Activated CD4-positive, alpha-beta T cell treated with anti-CD3 and anti-CD28 coated beads, Interleukin-2, Interleukin-6, amounts not matched to agents 100 ng/mL and 50 ng/mL, durations not matched to agents 16 hours and 8 hours (primary cell): ENCODE measurements at places on chromosomes 3 and 15.

DNA sequence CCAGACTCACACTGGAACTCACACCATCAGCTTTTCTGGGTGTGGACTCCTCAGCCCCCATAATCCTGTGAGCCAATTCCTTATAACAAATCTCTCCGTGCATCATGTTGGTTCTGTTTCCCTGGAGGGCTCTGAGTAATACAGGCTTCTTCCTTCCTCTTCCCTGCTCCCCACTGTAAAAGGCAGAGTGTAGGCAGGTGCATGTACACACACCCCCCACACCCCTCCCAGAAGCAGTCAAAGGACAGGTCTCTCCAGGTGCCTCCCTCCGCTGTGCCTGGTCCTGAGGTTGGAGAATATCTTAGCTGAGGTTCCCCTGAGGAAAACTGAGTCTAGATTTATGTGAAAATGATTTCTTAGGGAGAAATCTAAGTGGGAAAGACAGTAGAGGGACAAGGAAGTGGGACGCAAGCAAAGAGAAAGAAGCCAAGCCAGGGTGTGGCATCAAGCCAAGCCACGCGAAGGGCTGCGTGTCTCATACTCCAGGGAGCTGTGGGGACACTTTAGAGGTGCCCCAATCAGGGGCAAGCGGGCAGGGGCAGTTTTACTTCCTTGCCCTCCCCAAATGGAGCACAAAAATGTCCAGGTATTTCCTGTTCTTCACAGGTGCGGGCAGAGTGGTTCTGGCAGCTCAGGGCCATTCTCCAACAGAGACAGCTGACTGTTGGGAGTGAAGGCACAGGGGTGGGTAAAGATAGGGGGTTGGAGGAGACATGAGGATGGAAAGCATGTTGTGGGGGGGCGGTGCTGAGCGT, 86.6 kb downstream of the HMG20A start:
- DNase-seq = no peak

DNA sequence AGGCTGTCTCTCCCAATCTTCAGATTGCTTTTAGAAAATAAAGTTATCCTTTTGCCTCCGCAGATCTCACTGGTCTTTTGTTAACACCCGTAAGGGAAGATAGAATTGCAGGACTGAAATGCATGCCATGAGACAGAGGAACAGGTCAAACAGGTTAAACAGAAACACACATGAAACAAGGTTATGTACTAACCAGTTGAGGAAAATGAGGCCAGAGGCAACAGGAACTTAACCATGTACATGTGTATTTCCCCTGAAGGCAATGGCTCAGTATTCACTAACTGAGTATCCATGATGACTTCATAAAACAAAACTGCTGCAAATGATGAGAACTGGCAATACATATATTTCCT, 169.1 kb upstream of the NSMCE3 start:
- no peak for DNase-seq

DNA sequence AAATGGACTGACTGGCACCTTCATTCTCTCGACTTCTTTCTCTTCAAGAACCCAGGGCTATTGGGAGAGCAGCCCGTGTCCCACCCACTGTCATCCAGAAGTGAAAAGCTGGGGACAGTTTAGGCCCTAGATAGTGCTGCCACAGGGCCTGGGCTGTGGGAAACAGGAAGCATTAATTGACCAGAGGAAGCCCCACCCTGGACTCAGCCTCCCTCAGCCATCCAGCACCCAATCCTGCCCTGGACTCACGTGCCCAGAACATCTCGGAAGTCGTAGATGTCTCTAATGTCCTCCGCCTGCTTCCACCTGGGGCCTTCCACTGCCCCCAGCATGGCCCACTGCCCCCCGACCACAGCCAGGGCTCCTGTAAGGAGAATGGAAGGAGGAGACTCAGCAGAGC, 2.3 kb downstream of the CAMK1 start:
- DNase-seq = no peak

DNA sequence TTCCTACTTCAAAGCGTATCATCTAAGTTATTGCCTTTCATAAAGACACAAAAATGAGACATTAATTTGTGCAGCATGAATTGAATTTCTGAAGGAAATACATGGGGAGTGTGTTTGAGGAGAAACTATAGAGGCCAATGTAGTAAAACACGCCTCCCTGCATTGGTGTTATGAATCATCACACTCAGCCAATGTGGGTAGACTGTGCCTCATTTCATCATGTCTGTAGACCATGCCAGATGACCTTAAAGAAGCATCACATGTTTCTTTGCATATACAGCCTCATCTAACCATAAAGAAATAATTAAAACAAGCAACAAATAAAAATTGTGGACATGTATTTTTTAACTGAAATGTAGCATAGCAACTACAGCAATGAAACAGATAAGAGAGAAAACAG, 486.0 kb upstream of the ADAMTS9 start:
- no peak for DNase-seq

DNA sequence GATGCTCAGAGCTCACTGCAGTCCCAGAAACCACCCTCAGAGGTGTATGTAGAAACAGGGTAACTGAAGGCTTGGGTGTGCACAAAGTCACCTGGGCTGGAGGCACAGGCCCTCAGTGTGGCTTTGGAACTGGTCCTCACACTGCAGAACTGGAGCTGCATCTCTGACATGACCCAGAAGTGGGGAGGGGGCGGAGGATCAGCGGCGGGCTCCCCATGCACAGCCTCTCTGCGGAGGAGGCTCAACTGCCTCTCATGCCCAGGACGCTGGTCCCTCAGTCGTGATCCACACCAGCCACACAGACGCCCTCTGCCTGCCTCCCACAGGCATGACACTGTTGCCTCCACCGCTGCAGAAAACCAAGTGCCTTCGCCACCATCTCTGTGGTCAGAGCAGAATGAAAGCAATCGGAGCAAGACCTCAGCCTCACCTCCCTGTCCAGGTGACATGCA, 73.7 kb downstream of the TM2D3 start:
- DNase-seq = peak; percentile 33

DNA sequence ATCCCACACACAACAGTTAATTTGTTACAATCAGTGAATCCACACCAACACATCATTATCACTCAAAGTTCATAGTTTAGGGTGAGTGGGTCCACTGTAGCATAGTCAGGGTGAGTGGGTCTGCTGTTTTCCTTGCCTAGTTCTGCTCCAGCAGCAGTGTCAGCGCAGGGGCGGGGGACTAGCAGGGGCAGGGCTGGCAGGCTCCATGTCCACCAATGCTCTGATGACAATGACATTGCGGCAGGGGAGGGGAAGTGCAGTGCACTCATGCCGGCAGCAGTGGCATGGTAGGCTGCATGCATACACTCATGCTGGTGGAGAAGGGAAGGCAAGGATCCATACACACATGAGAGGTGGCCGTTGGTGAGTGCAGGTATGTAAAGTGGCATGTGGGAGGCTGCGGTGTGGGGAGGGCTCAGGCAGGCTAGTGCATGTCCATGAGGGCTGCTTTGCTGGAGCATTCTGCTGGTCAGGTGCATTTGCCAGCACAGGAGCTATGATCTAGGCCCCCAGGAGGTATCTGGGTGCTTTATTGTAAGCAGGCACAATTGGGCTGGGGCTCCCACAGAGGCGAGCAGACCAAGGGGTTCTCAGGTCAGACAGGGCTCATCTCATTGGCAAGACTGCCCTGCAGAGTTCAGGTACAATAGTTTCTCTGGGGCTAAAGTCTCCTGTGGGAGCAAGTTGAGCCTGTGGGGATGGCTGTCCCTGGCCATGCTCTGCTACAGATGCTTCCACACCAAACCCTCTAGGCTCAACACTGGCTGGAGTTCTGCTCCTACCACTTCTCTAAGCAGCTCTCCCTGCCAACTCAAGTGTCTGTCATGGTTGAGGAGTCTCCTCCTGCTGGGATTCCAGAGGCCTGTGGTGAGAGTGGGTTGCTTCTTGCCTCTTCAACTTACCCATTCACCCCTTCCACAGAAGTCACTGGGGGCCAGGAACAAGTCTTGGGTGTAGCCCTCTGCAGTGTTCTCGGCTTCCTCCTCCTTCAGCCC, 81.3 kb downstream of the KCNAB1 start:
- DNase-seq = no peak

DNA sequence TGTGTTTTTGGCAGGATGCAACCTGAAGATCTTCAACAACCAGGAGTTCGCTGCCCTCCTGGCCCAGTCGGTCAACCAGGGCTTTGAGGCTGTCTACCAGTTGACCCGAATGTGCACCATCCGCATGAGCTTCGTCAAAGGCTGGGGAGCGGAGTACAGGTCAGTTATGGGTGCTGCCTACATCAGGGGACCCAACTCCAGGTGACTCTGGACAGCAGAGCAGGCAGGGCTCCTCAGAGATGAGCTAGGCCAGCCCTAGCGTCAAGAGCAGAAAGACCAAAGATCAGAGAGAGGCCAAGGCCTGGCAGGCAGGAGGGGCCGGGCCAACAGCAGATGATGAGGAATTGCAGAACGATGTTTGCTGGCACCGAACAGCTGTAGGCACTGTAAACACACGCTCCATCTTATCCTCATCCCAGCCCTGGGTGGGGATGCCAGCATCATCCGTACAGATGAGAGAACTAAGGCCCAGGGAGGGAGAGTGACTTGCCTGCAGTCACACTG, 67.1 kb downstream of the AAGAB start:
- no peak for DNase-seq

GRCh38 chr3:2354702-2355101, 256.0 kb downstream of the CNTN4 start:
- DNase-seq = no peak

- DNase-seq = no peak
Observed at GRCh38 chr3:249587-250262, 53.2 kb downstream of the CHL1 start.

DNA sequence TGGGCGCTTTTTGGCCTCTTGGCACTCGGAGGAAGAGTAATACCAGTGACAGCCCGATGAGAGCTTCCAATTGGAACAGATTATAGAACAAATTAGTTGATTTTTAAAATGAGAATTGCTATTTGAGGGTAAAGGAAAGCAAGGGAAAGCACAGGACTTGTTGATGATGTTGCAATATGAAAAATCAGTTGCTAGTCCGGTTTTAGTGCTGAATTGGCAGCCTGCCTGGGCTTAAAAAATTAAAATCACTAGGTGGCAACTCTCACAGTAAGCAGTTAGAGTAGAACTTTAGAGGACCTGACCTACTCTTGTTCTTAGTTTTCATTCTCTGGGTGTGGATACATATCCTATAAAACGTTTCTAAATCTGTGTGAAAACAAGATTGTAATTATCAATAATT, 2.1 kb upstream of the SCAANT1 start:
- no peak for DNase-seq

GRCh38 chr3:196471551-196471950, 32.0 kb downstream of the RNF168 start:
- DNase-seq = no peak

DNA sequence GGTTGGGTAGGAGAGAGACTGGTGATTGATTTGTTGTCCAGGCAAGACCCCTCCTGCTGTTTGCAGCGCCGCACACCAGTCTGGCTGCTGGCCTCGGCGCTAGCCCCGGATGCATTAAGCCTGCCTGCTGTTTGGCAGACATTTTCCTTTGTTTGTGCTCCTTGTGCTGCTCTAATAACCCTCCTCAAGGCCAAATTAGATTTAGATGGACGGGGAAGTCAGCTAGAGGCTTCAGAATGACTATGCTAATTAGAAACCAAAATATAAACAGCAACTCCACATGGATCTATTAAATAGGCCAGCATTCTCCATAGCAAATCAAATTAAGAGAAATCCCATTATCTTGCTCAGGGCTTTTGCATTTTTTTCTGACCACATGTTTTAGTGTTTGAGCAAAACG, 445.2 kb downstream of the SQOR start:
- no peak for DNase-seq

GRCh38 chr15:74172701-74173379, 670 bp upstream of the ISLR start:
- DNase-seq = no peak

GRCh38 chr3:98531622-98532274, at the start of gene GPR15:
TSS of gene GPR15 (plus strand) at chr3:98531978. CDS start at chr3:98532034, 56 bp downstream.
- DNase-seq = no peak

- DNase-seq = no peak
Observed at GRCh38 chr3:72661115-72661457, 187.2 kb downstream of the SHQ1 start.

DNA sequence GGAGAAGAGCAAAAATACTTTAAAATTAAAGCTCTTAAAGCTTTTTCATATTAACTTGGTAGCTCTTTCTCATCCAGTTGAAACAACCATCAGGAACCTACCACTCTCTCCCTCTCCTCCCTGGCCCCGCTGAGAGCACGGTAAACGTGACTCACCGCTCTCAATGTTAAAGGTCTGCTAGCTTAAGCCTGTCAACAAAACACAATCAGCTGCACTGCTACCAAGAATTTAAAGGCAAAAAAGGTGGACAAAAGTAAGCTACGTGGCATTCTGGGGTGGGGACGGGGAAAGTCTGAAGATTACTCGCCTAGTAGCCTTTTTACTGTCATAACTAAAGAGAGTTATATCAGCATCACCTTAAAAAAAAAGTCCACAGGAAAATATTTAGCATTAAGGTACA, 8.4 kb upstream of the GP5 start:
- DNase-seq = peak; percentile 62

GRCh38 chr3:187739561-187740332, 5.5 kb downstream of the BCL6 start:
- peak; percentile 91 for DNase-seq

DNA sequence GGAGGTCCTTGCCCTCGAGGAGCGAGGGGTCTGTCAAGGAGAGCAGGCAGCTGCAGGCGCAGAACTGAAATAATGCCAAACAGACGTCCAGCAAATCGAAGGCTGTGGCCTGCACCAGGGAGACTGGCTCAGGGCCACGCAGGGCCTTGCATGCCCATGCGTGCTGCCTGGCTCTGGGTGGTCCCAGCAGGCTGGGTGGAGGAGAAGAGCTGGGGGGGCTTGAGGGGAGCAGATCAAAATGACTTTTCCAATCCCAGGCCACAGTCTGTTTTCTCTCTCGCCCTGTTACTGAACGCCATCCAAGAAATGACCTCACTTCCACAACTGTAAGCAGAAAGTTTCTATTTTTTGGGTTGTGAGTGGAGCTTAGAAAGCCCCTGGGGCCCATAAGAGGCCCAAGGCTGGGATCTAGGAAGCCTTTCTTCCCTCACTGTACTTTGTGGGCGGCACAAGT, 96.9 kb upstream of the RPL32 start:
- no peak for DNase-seq

- DNase-seq = no peak
Observed at GRCh38 chr15:63917588-63918316, 84.0 kb upstream of the HERC1 start.

DNA sequence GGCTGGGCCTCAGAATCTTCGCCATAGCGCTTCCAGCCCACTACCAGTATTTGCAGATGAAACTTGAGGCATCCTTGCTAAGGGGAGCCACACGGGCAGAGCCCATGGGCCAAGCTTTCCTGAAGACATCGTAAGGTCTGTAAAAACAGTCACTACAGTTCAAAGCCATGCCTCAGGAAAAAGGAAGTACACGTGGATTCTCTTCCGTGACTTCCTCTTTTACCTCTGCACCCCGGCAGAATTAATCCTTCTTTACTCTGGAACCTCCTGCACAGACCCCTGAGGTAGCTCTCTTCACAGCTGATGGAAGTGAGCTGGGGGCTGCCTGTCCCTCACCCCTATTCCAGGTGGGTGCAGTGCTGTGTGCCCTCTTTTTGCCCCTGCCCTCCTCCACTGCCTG, 129.2 kb downstream of the CHDH start:
- no peak for DNase-seq

- DNase-seq = no peak
Observed at GRCh38 chr3:194705227-194705626, 19.5 kb downstream of the FAM43A start.
